ENCODE measurements at places on chromosomes 5 and 9. TPM values are rescaled to one million over a fixed set of nuclear protein-coding genes. Genes with fewer than 3 reads are reported as not detected.

Gene CATSPER3
- 0.37 TPM for total RNA-seq

Gene SERF1A
- total RNA-seq, result 7.5 TPM

Gene DIPK1B
- 1.3 TPM for total RNA-seq

Gene C7
- total RNA-seq, result not detected

Gene NUTM2G
- not detected for total RNA-seq

Gene CCL28
- 14.8 TPM for total RNA-seq

Gene GMCL2
- not detected for total RNA-seq

Gene GRIN3A
- 0.05 TPM for total RNA-seq

Gene FCN1
- not detected for total RNA-seq

Gene PFN3
- total RNA-seq, result not detected

Gene PCDHA12
- total RNA-seq, result not detected

Gene PTGES2
- total RNA-seq, result 48.6 TPM

Gene NMUR2
- not detected for total RNA-seq

Gene NAIF1
- total RNA-seq, result 16.8 TPM

Gene GPR151
- total RNA-seq, result not detected

Gene IL13
- total RNA-seq, result 0.84 TPM

Gene STK32A
- not detected for total RNA-seq

Gene PCDHGA2
- total RNA-seq, result not detected

Gene TAS2R1
- total RNA-seq, result not detected

Gene TEX48
- total RNA-seq, result not detected

Gene MCTP1
- total RNA-seq, result 2.9 TPM

Gene PNPLA7
- total RNA-seq, result 12.4 TPM

All from CD4-positive, CD25-positive, alpha-beta regulatory T cell (primary cell).